Activated naive CD8-positive, alpha-beta T cell treated with anti-CD3 and anti-CD28 coated beads, Interleukin-2, amount 10 ng/mL, durations not matched to agents 7 days and 5 days (primary cell): ENCODE measurements at places on chromosomes 7 and 10. TPM values are rescaled to one million over a fixed set of nuclear protein-coding genes. Genes with fewer than 3 reads are reported as not detected.

DNA sequence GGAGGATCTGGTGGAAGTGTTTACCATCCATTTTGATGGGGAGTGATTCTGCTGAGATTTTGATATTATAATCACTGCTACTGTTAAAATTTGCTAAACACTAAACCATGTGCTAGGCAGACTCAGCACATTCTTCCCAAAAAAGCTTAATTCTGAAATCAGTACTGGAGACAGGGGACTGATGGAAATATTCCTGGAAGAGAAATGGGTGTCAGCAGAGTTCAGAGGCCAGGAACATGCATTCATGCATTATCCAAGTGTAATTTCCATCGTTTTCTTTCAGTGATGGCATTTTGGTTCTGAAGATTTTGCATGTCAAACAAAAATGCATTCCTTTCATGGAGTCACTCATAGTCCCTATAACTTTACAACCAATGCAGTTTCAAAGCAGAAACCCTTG, 79.0 kb downstream of the CDCA7L start:
- H3K27ac ChIP-seq: no peak overlapping the region
- DNase-seq: no peak
- H3K27me3 ChIP-seq: no peaks in the 10 kb centered on the region
- H3K4me1 ChIP-seq: no peaks in the 10 kb centered on the region
- H3K4me3 ChIP-seq: no peak overlapping the region

DNA sequence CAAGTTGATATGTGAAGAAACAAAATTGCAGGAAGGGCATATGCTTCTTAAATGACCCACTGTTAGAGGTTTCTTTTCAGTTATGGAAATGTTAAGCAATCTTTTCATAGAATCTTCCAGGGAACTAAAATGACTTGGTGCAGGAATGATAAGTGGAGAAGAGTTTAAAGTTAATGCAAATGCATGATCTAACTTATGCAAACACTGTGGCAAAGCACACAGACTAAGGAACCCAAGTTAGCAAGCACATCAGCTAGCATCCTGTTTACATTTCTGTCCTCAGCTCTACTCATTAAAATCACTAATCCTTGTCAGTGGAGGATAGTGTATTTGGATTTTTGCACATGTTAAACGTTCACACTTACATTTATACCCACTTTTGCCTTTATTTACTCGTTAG, 9.3 kb downstream of the CLCN1 start:
- peaks cover 9% of the 10 kb centered on the region for H3K4me1 ChIP-seq
- H3K36me3 ChIP-seq: no peaks in the 10 kb centered on the region
- H3K27me3 ChIP-seq: no peaks in the 10 kb centered on the region
- no peak overlapping the region for H3K4me3 ChIP-seq

- no peak overlapping the region for H3K27ac ChIP-seq
- H3K4me1 ChIP-seq: peaks cover 3% of the 10 kb centered on the region
- H3K36me3 ChIP-seq: no peaks in the 10 kb centered on the region
- no peak for DNase-seq
Measured at GRCh38 chr7:19397911-19398310, 252.7 kb upstream of the FERD3L start.

- H3K27ac ChIP-seq: no peak overlapping the region
- no peaks in the 10 kb centered on the region for H3K4me1 ChIP-seq
- H3K4me3 ChIP-seq: no peak overlapping the region
Measured at GRCh38 chr7:90625562-90625961, 29.4 kb downstream of the CDK14 start.

The MKX gene
- total RNA-seq: 0.08 TPM
